Stimulated activated CD4-positive, alpha-beta T cell treated with anti-CD3 and anti-CD28 coated beads, Interleukin-2, amount 100 ng/mL, for 24 hours (primary cell): ENCODE measurements at places on chromosomes 5 and 9.
A peak's percentile ranks its signal among the peaks of the same experiment; 100 is the strongest.

DNA sequence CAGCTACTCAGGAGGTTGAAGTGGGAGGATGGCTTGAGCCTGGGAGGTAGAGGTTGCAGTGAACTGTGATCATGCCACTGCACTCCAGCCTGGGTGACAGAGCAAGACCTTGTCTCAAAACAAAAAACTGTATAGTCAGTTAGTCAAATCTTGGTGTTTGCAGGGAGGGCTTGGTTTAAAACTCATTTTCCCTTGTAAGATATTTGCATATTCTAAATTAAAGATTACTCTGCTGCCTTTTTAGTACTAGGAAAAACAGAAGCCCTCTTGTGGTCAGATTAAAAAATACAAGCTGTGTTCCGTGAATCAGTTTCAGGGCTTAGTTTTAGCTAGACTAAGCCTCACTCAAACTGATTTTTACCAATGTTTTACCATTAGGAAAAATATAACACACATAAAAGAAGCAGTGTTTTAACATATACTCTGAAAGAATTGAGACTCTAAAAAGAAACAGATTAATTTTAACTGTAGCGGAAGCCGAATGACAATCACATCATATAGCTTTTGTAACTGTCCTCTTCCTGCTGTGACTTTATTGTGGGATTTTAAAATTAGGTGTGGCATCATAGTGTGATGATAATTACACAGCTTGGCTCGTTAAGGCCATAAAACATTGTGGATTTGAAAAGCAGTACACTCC, 84.9 kb upstream of the BASP1 start:
- DNase-seq = no peak

DNA sequence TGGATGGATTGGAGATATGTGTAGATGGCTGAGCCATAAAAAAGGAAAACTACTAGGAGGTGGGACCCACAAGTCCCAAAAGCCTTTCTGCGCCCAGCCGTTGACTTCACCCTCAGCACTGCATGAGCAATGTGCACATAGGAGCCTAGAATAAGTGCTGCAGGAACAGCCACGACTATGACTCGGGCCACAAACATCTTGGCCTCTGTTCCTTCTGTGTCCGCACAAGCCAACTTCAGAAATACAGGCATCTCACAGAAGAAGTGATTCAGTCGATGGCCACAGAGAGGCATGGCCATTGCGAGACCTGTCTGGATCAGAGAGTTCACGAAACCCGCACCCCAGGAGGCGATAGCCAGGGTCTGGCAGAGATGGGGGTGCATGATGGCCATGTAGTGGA, 587 bp downstream of the OR2Y1 start:
- no peak for DNase-seq

DNA sequence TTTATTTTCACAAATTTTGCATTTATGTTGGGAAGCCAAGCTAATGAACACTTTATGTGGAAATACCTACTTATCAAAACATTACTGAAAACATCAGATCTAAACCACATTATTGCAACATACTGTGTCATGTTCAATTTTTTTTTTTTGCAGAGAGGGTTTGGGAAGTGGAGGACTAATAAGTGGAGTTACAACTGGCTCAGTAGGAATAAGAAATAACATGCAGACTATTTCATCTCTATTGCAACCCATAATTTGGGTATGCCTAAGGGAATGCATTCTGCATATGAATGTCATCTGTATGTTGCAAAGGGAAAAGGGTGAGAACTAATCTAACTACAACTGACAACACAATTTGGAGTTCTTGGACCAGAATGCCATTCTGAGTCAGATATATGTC, 41.8 kb downstream of the APC start:
- DNase-seq = no peak

- peak; percentile 63 for DNase-seq
Measured at GRCh38 chr9:114108016-114108833, 9.1 kb upstream of the KIF12 start.

- DNase-seq = no peak
Measured at GRCh38 chr9:101469026-101469425, 33.5 kb upstream of the ALDOB start.

- DNase-seq = no peak
Measured at GRCh38 chr9:82491604-82492003, 503.0 kb downstream of the SPATA31D1 start.

DNA sequence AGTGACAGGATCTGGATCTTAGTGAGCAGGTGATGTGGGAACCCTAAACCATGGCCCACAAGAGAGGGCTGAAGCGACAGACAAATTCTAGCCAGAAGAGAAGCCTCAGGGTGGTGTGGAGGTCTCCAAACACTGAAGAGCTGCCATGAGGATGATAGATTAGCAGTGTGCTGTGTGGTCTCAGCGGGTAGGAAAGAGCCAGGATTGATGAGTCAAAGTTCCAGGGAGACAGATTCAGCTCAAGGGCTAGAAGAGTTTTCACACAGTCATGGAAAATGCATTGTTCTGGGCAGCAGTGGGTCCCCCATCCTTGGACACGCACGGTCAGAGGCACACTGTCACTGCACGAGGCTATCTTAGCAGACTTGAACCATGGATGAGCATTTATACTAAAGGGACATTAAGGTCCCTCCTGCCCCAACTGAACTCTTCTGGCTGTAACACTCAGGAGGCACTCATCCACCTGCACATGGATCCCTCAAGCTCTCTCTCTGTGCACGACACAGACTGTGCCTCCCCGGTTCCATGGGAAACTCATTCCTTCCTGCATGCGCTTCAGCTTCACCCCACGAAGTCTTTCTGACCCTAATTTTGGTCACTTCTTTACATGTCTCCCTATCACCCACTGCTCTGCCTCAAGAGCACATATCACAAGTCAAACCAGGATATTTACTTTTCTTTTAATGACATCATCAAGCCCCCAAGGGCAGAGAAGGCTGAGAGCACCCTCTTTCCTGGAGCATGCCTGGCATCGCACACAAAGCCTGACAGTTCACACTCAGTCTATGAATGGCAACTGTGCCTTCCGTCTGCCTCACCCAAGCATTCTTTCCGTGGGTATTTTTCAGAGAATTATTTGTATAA, 84.8 kb downstream of the TLE1 start:
- DNase-seq = no peak

- no peak for DNase-seq
Measured at GRCh38 chr9:113603773-113604172, 140.2 kb downstream of the RGS3 start.

- no peak for DNase-seq
Measured at GRCh38 chr9:98790134-98790841, 6.1 kb downstream of the ANKS6 start.

DNA sequence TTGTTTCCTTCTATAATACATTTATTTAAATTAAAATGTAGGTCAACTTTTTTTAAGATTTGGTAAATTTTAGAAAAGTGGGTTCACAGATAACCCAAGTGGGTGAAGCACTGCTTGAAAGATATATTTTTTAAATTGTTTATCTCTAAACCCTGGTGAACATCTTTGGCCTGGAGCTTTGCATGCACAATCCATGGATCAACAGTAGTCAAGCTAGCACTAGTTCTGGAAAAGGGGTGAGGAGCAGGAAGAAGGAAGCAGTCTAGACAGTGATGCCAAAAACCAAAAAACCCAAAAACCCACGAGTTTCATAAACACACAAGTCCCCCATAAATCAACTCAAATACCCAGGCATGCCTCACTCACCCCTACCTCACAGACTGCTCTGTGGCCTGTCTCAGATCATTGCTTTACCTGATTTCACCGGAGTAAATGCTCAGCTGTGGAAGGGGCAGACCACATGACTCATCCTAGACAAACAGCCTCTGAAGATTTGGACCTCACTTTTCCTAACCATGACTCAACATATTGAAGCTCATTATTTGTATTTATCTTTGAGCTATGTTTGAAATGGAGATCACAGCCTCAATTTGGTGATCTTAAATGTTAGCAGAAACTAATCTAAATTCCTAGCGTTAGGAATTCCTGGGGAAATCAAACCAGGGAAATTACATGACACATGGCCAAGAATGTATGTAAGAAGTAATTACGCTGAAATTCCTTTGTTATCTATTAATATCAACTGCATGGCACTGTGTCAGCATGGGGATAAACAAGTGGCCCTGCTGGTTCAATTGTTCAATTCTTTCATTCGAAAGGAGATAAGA, 149.6 kb downstream of the ZNF608 start:
- no peak for DNase-seq

GRCh38 chr9:91384954-91385353, 23.2 kb upstream of the AUH start:
- DNase-seq = no peak

DNA sequence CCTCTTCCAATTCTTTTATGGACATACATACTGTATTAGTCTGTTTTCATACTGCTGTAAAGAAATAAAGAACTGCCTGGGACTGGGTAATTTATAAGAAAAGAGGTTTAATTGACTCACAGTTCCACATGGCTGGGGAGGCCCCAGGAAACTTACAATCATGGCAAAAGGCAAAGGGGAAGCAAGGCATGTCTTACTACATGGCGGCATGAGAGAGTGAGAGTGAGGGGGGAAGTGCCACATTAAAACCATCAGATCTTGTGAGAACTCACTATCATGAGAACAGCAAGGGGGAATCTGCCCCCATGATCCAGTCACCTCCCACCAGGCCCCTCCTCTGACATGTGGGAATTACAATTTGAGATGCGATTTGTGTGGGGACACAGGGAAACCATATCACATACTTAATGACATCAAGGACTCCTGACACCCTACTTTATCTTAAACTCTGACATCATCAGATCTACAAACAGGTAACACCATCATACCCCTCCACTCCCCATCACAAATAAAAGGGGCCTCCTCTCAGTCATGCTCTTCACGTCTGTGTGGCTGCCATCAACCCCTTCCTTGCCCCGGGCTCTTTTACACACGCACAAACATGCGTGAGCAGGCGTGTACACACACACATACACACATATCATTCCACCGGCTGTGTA, 9.7 kb downstream of the ANKRD33B start:
- DNase-seq = no peak

DNA sequence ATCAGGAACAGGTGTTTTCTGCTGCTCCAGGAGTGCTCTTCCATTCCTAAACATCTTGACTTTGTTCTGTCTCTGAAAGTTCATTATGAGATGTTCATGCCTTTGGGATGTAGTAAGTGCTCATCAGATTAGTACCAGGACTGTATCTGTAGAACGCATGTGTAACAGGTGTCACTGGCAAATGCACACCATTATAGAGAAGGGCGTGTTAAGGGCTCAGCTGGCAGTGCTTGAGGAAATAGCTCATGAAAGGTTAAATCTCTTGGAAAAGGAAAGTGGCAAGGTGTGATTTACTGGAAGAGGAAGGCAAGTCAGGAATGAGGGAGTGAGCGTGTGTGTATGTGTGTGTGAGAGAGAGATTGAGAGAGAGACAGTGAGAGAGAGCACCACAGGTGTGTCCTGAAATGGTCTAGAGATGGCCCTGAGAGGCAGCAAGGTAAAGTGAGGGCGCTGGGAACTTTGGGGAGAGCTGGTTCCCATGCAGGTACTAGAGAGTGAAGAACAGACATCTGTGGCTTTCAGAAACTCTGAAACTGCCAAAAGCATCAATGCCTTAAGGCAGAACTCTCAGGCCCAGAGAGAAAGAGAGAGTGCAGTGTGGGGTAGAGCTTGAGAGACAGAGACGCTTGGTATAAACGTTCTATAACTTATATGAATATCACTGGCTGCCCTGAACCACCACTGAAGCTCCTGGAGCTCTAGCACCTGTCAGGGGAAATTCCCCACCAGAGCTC, 13.7 kb upstream of the CXCL14 start:
- DNase-seq = no peak
